ENCODE measurements at places on chromosomes 6 and 20.

DNA sequence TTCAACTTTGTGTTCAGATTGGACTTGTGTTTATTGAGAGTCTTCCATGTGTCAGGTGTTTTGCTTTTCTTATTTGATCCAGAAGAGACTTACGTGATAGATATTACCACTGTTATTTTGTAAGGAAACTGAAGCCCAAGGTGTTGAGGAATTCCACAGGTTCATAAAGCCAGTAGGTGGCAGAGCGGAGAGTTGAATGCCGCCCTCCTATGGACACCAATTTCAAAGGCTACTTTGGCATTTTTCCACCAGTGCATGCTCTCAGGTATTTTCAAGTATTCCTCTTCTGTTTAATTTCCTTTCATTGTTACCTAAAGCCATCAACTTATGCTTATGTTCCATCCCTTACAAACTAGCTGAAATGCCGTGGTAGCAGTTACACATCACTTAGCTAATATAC lies 14.0 kb upstream of the COL10A1 start:
- DNase-seq: no peak

DNA sequence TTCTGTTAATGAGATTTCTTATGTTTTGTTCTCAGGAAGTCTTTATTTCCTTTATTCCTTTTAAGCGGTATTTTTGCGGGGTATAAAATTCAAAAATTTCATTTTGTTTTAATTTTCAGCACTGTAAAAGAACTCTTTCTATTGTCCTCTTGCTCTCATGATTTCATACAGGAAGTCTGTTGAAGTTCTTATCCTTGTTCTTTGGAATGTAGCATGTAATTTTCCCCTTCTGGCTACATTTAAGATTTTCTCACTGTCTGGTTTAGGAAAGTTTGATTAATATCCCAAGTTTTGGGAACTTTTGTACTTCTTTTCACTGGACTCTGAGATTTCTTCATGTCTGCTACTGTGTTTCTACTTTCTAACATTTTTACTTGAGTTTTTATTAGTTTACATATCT lies 581.4 kb upstream of the GJE1 start:
- DNase-seq: no peak

GRCh38 chr6:6709106-6709505 lies 120.6 kb downstream of the LY86 start:
- no peak for DNase-seq

DNA sequence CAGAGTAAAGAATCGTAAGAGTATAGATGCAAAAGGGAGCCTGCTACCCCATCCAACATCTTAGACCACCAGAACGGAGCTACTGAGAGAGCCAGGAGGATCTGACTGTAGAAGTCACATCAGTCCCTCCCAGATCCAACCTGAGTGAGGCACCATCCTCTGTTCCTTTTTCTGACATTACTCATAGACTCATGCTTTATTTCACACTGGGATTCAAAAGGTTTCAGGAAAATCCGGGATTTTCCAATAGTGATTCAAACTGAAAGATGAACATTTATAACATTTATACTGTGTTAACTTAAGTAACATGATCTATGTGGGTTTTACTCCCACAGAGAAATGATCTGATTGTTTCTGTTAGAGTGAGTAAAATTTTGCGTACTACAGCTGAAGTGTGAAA lies 868.6 kb upstream of the GJE1 start:
- no peak for DNase-seq

DNA sequence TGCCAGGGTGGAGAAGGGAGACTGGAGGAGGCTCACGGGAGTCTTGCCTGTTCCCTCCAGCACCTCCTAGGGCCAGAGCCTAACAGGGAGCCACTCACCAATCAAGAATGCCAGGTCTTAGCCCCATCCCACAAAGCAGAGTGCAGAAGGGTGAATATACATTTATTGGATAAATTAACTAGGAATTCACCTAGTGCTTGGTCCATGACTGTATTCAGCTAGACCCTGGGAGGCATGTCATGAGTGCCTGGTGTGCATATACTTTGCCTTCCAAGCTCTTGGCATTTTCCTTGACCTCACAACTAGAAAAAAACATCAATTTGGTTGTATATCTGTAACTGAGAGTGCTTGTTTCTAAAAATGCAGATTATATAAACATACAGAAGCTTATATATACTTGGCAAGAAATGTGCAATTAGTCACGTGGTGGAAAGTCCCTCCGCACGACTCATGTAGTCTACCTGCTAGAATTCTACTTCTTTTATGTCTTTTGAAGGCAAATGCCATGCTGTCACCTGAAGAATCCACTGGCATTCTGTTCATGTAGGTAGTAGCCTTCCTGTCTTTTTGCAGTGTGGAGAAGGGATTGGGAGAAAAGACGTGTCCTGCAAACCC lies 991.0 kb downstream of the KIF16B start:
- no peak for DNase-seq

DNA sequence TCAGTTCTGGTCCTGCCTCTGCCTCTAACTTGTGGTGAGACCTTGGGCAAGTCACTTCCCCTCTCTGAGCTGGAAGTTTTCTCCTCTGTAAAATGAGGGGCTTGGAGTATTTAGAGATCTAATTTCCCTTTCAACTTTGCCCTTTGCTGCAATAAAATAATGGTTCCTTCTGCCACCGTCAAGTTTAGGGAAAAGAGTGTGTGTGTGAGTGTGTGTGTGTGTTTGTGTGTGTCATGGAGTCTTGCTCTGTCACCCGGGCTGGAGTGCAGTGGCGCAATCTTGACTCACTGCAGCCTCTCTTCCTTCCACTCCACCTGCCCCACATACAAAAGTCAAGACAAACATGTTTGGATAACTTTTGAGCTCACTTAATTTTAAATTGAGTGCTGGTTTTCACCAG lies 39.2 kb upstream of the PIM1 start:
- no peak for DNase-seq

DNA sequence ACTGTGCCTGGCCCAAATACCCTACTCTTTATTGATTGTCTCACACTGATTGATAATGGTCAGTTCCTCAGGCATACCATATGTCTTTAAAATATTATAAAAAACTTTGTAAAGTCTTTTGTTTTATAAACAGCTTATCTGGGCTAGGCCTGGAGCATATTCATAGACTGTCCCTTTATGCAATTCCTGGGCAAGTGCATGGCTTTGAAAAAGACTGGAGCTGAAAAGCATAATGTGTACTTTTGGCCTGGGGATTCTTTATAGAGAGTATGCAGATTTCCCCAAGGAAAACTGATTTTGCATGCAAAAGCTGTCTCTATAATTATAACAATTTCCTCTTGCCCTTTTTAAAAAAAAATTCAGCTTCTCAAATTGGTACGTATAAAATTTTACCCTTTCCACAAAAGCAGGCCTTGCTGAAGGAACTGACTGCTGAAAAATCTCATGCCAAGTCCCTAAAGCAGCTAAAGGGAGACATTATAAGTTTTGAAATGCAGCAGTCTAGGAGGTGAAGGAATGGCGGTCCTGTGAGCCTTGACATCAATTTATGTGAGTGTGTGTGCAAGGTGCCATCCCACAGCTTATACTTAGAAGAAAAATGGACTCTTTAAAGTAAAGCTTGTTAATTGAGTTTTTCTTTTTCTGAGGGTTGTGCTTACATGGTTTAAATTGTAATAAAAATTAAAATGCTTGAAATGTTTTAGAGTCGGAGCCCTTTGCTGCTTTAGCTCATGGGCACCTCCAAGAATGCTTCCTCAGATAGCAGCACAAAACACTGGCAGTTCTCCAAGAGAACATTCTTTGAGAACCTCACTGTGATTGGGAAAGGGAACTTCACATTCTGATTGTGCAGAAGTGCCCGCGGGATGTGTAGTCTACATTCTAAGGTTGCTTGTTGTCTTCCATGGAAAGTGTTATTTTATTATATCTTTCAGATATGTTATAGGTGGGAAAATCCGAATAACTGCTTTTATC lies 43.9 kb downstream of the PLCB4 start:
- DNase-seq: no peak

DNA sequence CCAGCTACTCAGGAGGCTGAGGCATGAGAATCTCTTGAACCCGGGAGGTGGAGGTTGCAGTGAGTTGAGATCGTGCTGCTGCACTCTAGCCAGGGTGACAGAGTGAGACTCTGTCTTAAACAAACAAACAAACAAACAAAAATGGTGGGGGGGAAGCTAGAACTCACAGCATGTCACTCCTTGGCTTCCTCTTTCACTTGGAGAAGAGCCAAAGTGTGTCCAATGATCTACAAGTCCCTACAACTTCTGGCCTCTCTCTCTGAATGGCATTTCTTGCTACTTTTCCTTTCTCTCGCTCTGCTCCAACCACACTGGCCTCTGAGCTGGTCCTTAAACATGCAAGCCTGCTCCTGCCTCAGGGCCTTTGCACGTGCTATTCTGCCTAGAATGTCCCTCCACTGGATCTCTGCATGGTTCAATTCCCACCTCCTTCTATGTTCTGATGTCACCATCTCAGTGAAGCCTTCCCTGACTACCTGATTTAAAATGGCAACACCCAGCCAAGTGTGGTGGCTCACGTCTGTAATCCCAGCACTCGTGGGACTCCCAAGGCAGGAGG lies 8.1 kb downstream of the TLDC2 start:
- DNase-seq: no peak

DNA sequence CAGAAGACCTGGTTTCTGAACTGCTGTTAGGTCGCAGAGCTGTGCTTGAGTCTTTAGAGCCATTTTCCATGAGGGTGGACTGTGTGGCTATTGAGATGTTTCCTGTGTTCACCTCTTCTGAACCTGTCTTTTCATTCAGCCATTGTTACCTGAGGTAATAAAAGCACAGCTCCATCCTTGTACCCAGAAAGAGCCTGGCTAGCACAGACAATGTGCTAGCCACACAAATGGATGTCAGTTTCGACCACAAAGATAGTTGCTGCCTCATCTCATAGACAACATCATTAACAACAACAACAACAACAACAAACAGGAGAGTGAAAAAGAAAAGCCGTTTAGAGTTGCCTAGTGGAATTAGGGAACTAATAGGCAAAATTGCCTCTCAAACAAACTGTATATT lies 114.7 kb downstream of the MYO6 start:
- DNase-seq: no peak

- DNase-seq: no peak
Observed at GRCh38 chr6:157695301-157696040, 127.6 kb upstream of the SNX9 start.

DNA sequence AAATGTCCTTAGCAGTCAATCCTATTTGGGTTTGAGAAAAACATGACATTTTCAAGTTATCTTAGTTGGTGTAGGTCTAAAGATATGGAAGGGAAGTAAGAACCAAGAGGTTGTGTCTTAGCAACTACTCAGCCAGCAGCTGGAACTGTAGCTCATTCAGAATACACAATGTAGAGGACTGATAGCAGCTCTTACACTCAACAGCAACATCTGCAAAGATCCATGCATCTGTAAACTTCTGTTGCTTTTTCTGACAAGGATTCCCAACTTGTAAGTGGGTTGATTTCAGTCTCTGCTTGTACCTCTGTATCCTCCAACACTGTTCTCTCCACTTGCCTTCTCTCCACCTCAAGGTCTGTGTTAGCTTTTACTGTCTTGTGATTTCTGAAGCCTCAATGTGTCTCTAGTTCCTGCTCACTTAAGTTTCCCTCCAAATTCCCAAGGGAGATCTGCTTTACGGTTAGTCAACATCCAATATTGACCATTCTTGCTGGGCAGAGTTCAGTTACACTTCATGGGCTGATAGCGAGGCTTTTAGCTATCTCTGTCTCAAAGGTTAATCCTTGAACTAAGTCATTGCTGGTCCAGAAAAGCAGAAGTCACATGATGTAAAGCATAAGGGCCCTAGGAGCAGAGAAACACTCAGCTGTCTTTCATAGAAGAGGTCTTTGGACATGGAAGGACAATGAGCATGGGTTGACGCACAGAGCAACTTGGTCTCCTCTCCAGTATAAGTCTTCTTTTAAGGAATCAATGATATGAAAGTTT lies 71.6 kb upstream of the LGSN start:
- DNase-seq: no peak

- DNase-seq: no peak
Observed at GRCh38 chr6:132209351-132209750, 191.9 kb downstream of the MOXD1 start.

Data from stimulated activated CD4-positive, alpha-beta T cell treated with anti-CD3 and anti-CD28 coated beads, TNF-alpha, amount 100 ng/mL, for 1 hour (primary cell).